ENCODE measurements at places on chromosomes 2 and 18.

DNA sequence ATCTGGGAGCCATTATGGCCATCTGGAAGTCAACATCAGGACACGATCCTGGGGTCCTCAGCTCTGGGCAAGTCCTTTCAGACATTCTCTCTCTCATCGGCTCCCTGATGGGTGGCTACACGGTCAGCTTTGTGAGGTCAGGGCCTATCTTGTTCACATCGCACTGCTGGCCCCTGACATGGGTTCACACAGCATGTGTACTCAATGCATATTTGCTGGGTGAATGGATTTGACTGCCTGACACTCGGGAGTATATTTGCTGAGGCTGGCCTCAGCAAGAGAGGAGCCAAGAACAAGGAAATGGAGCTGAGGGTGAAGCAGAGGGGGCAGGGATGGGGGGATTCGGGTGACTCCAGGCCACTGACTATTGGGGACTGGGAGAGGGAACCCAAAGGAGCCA, 50.5 kb downstream of the SLC4A5 start:
- no peak for DNase-seq

DNA sequence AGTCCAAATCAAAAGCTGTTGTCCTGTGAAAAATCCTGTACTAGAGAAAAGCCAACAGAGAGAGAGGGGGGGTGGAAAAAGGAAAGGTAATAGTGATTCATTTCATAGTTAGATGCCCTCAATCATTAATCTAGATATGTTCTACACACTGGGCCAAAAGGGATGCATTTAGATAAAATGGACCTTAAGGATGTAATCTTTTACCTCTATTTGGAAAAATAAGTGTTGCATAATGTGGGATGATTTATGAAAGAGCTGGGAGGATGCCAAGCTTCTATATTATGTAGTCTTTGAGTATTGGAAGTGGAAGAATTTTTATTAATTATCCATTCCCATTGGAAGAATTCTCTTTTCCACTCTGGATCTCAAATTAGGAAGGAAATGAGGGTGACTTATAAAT, 480.5 kb upstream of the ZEB2 start:
- DNase-seq = no peak

DNA sequence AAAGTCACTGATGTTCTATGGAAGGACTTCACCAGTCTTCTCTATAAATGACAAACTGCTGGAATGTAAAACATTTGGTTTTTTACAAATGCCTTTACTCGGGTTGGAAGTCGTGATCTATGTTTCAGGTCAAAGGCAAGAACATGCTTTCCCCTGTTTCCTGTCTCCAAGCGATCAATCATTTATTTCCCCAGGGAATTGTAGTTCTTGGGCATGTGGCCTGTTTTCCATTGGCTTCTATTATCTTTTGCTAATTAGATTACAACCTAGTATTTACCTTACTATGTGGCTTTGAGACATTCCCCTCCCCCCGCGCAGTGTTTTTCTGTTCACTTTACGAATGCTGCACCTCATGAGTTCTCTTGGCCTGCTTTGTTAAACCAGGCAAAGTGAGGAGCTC, 684.2 kb downstream of the EPHA4 start:
- DNase-seq = no peak

- no peak for DNase-seq
Measured at GRCh38 chr18:13179566-13180113, 38.9 kb upstream of the LDLRAD4 start.

GRCh38 chr18:64254399-64255093, 105.7 kb upstream of the LINC00305 start:
- DNase-seq = no peak

DNA sequence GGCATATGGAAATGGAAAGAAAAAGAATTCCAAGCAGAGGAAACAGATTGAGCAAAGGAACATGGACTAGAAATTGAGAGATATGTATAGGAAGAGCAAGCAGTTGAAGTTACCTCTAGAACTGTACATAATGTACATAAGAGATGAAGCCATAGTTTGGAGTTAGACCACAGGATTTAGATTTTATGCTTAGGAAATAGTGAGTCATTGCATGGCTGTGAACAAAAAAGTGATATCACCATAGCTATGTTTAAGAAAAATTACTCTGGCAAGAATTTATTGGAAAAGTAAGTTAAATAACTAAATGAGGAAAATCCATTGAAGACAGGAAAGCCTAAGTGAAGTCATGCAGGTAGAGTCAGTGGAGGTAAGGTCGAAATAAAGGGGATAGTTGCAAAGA, 99.4 kb upstream of the GALNT5 start:
- no peak for DNase-seq

DNA sequence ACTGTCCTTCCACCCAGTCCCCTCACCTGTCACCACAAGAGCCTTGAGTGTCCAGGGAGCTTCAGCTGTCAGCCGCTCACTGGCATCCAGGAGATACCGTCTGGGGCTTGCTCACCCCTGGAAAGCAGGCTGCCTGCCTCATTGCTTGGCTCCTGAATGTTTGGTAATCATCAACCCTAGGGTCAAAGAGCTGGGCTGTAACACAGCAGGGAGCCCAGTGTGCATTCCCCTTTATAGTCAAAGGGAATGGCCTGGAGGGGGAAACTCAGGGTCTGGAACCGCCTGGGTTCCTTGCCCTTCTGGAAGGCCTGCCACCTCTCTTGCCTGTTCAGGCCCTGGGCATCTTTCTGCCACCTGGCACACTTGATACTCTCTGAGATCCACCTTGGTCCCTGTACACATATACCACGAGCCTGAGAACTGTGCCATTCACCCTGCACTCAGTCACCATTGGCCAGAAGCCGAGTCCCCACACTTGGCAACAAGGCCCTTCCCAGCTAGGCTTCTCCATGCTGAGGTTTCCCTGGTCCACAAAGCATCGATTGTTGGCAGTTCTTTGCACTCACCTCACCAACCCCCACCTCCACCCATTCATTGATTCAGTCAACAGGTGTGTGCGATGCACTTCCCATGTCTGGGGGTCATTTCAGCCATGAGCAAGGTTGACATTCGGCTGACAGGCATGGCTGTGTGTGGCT, 35.0 kb downstream of the TPRKB start:
- no peak for DNase-seq

GRCh38 chr2:73975731-73976130, 9.0 kb upstream of the TET3 start:
- no peak for DNase-seq

Data from hematopoietic multipotent progenitor cell treated with erythropoietin and hydrocortisone succinate and interleukin-3 and kit ligand, for 6 days (in vitro differentiated cells).